Thoracic aorta (tissue), 2 donors: ENCODE measurements at places on chromosomes 7 and 10. TPM values are rescaled to one million over a fixed set of nuclear protein-coding genes. Genes with fewer than 3 reads are reported as not detected.

The INSYN2A gene
- not detected for total RNA-seq

DNA sequence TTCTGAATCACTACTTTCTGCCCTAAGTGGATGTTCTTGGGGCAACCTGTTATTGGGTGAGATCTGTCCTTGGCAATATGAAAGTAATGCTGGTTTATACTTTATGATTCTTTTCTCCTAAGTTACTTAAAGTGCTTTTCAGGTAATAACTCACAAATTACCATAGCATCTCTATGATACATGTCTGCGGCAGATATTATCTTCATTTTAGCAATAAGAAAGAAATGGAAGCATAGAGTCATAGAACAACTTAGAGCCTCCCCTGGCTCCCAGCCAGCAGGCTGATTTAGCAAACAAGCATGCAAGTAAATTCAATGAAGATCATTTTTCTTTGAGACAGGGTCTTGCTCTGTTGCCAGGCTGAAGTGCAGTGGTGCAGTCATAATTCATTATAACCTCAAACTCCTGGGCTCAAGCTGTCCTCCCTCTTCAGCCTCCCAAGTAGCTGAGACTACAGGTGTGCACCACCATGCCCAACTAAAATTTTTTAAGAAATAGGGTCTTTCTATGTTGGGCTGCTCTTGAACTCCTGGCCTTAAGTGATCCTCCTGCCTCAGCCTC is 38.1 kb upstream of the GRM8 start:
- DNase-seq = no peak

GRCh38 chr10:100570506-100570905 is 34.8 kb downstream of the HIF1AN start:
- DNase-seq = no peak

DNA sequence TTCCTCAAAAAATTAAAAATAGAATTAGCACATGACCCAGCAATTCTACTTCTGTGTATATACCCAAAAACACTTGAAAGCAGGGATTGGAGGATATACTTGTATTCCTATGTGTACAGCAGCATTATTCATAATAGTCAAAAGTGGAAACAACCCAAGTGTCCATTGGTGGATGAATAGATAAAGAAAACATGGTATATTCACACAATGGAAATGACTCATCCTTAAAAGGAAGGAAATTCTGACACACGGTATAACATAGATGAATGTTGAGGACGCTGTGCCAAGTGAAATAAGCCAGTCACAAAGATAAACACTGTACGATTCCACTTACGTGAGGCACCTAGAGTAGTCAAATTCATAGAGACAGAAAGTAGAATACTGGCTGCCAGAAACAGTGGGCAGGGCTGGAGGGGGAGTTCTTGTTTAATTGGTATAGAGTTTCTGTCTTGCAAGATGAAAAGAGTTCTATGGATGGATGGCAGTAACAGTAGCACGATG is 26.6 kb upstream of the KAT6B start:
- no peak for DNase-seq
